ENCODE measurements at places on chromosomes 12 and 14.

- no peak for DNase-seq
Measured at GRCh38 chr12:52126605-52127578, 47.4 kb downstream of the SMIM41 start.

- no peak for DNase-seq
Measured at GRCh38 chr14:78182722-78183121, 12.5 kb downstream of the NRXN3 start.

GRCh38 chr12:92595663-92596062, 107.1 kb upstream of the PLEKHG7 start:
- DNase-seq = no peak

GRCh38 chr14:76954394-76955190, 73.9 kb downstream of the IRF2BPL start:
- DNase-seq = no peak

- DNase-seq = no peak
Measured at GRCh38 chr12:121990692-121991603, 30.7 kb upstream of the BCL7A start.

DNA sequence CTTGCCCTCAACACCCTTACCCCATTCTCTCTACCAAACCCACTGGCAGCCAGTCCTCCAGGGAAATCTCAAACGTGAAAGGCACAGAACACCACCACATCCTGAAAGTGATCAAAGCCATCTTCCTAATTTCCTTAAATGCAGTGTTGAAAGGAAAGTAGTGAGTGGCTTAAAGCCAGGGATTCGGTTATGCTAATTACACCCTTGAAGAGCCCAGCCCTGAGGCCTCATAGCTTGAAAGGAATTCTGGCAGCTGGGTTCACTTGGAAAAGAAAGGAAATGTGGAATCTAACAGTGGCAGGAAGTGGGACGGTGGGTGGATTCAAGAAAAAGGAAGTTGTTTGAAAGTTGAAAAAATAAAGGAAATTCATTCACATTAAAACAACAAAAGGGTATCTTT, 73.0 kb upstream of the FICD start:
- no peak for DNase-seq

- no peak for DNase-seq
Measured at GRCh38 chr14:68874746-68875155, 81.9 kb upstream of the ZFP36L1 start.

DNA sequence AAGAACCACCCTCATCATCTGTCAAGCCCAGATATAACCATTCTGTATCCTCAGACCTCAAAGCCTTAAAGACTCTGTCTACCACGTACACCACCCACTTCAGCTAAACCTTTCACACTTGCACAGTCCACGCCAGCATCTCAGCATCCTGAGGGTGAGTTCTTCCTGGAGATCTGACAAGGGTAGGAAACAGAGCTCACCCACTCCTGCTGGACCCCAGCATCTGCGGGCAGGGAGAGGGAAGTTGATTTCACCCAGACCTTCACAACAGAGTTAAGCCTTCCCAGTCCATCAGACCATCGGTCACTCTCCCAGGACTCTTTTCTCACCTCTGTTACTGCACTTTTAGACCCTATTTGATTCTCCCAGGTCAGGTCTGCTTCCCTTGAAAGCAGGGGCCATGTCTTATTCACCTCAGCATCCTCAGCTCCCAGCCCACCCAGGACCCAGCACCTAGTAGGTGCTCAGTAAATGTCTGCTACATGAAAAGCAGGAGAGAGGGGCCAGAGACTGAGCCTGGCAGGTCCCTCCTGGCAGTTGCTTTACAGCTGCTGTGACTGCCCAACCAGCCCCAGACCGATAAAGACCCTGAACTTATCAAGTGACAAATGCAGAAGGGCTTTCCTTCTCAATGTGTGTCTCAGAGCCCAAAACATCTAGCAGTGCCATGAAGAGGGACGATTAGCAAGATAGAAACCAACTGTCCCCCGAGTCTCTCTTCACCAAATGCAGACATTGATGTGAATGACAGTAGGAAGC, 34.1 kb downstream of the ANO2 start:
- DNase-seq = no peak

- DNase-seq = peak; percentile 81
Measured at GRCh38 chr12:214003-214741, at the start of gene SLC6A12. SLC6A12 (minus strand) TSS chr12:214157; CDS start chr12:209986, 4,171 bp downstream.

DNA sequence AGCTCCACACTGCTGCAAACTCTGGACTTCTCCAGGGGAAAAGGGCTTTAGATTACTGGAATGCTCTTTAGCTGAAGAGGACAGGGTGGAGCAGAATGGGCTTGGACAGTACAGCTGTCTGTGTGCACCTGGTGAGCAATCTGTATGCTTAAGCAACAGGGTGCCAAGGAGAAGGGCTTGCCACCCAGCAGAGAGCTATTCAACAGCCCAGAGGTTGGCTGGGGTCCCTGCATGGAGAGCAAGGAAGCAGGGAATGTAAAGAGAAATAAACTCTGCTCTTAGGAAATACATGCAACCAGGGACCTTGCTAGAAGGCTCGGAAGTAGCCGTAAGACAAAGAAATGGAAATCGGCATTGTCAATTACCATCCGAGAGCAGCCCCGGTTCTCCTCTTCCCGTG, 53.0 kb upstream of the CORO1C start:
- no peak for DNase-seq

- DNase-seq = no peak
Measured at GRCh38 chr14:61160798-61161197, 120.3 kb downstream of the TMEM30B start.

DNA sequence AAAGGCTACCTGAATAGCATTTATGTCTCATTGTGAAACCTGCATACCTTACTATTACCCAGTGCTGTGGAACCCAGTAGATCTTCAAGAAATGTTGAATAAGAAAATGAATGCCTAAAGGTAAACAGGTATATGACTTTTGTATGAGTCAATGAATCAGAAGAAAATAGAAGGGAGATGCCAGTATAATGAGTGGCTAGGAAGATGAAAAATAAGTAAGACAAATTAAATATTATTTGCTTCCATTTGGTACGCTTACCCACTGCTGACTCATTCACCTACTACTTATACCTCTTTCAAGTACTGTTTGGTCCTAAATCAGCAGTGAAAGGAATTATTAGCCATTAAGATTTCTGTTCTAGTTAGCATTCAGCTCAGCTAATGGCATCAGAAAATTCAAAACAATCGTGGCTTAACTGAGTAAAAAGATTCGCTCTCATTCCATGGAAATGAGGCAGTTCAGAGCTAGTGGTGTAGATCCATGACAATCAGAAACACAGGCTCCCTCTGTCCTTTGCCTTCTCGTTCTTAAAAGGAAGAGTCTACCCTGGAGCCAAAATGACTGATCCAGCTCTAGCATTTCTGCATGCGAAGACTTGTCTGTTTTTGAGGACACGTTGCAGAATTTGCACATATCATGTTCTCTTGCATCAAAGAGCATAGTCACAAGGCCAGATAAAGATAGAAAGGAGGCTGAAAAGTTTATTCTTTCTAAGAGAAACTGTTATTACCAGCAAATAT, 705.8 kb upstream of the USP15 start:
- DNase-seq = no peak

- no peak for DNase-seq
Measured at GRCh38 chr14:22552827-22553076, 36.3 kb downstream of the DAD1 start.

GRCh38 chr12:124927201-124928094, 13.0 kb upstream of the UBC start:
- DNase-seq = peak; percentile 94

- no peak for DNase-seq
Measured at GRCh38 chr12:97681612-97682504, 219.3 kb downstream of the RMST start.

GRCh38 chr14:64995291-64995690, 8.6 kb downstream of the FNTB start:
- no peak for DNase-seq

DNA sequence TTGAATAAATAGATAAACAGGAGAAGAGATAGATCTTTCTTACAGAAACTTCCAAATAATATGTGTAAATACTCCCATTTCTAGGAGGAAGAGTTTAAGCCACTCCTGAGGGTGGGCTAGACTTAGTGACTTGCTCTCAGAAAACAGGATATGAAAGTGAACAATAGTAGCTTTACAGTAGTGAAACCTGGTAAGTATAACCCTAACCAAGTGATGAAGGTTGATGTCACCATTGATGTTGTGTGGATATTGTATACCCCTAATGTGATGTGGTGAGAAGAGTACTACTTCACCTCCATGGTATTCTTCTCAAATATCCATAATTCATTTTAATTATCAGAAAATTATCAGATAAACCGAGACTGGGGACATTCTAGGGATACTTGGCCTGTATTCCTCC, 20.9 kb downstream of the AKAP6 start:
- peak; percentile 1 for DNase-seq

DNA sequence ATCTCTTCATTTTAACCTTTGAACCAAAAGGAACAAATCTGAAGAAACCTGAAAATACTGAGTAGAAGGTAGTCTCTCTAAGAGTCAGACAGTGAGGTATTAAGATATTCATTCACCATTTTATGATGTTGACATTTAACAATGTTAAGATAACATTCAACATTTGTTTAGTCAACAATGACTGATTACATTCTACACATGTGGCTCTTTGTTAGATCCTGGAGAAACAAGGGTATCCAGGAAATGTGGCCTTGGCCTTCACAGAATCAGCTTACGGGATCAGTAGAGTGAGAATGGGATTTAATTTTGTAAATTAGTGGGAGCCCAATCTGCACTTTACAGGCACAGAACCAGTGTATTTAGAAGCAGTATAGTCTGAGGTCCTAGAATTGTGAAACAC, 355.5 kb downstream of the KCNH5 start:
- no peak for DNase-seq

DNA sequence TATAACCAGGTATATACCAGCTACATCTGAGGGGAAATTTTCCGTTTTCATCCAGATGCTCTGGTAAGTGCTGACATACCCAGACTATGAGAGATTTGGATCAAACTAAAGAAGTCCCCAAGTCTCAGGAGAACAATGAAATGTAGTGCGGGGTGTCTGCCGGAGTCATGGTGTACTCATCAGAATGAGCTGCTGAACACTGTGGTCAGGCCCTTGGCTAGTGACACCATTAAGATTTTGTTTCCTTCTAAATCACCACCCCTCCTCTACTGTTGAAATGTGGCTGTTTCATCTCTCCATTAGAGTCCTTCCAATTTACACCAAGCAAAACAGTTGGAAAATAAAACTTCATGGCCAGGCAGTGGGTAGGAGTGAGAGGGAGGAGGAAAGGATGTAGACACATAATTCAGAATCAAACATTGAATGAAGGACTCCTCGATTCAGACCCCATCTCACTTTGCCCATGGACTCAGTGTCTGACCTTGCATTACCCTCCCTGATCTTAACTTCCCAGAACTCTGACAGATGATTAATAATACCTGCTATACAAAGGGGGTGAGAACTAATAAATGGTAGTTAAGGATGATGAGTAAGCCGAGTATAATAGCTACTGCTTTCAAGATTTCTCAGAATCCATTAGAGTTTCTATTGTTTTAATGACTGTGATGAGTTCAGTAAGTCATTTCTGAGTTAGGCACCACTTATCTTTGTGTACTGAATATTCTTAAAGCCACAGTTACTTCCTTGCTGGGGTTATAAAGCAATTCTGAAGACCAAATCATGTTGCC, 127.4 kb downstream of the CRADD start:
- no peak for DNase-seq
